Cardiac muscle cell (in vitro differentiated cells and primary cell): ENCODE measurements at places on chromosomes 4 and X.
A peak's percentile ranks its signal among the peaks of the same experiment; 100 is the strongest.

DNA sequence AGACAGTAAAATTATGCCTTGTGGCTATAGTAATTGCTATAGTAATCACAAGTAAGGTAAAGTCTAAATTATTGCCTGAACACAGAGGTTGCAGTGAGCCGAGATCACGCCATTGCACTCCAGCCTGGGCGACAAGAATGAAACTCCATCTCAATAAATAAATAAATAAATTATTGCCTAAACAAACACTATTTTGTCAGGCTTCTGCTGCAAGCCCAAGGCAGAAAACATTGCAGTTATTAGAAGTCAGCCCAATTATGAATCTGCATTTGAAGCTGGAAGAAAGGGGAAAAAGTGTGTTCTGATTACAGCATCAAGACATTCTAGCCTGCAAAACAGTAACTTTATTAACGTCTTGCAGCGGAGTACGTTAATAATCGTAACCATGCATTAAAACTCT, 17.1 kb downstream of the HSD17B13 start:
- no peak for DNase-seq

GRCh38 chrX:67543818-67544217, at the start of gene AR:
TSS of gene AR (plus strand) at chrX:67544021. CDS start at chrX:67545147, 1,126 bp downstream.
- peak; percentile 43 for DNase-seq

DNA sequence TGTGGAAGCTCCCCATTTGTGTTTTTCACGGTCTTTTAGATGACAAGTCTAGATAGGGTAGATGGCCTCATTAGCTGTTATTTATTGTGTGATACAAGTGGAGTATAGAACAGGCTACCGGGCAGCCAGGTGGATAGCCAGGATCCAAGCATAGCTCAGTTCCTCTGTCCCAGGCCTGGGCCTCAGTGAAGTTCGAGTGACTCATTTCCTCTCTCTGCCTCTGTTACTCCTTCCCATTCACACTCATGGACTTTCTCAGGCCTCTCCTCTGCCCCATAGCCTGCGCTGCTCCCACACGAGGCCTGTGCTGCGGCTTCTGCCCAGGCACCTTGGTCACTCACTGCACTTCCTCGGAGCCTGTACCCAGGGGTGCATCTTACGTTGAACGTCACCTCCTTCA, 54.5 kb downstream of the TENM3 start:
- peak; percentile 42 for DNase-seq

- no peak for DNase-seq
Measured at GRCh38 chr4:37279121-37279520, 34.6 kb downstream of the NWD2 start.

GRCh38 chr4:132493476-132493875, 655.6 kb upstream of the PCDH10 start:
- DNase-seq, result no peak

DNA sequence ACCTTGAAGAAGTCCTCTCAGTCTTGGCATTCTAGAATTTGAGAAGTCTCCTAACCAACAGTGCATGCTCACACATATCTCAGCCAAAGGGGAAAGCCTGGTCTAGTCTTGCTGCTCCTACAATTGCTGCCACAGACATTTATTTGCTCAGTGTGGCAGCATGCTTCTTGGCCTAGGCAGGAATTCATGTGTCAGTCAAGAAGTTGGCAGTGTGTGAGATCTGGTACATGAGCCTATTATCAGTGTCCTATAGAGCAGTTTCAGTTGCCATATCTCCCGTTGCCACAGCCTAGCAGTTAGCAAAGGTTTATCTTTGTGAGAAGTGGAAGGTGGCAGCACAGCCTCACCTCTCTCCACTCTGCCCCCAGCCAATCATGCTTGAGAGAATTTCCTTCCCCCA, 176.9 kb upstream of the ARHGEF9 start:
- no peak for DNase-seq
